ENCODE measurements at places on chromosomes 11 and 22.
A peak's percentile ranks its signal among the peaks of the same experiment; 100 is the strongest.

DNA sequence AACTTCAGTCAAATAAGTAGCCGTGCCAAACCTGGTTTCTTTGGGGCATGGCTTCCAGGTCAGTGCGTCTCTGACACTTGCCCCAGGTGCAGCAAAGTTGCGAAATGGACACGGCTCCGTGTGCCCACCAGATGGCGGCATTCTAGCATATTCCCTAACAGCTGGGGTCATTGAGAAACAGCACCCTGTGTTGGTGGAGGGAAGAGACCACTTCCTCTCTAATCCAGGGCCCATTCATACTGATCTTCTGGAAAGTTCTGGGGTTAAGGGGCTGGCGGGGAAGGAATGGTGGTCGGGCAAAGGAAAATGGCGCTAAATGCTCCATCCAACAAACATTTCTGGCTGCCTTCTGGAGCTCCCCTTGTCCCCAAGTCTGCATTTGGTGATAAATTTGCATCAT is 141.2 kb upstream of the TIMP3 start:
- peak; percentile 41 for DNase-seq

DNA sequence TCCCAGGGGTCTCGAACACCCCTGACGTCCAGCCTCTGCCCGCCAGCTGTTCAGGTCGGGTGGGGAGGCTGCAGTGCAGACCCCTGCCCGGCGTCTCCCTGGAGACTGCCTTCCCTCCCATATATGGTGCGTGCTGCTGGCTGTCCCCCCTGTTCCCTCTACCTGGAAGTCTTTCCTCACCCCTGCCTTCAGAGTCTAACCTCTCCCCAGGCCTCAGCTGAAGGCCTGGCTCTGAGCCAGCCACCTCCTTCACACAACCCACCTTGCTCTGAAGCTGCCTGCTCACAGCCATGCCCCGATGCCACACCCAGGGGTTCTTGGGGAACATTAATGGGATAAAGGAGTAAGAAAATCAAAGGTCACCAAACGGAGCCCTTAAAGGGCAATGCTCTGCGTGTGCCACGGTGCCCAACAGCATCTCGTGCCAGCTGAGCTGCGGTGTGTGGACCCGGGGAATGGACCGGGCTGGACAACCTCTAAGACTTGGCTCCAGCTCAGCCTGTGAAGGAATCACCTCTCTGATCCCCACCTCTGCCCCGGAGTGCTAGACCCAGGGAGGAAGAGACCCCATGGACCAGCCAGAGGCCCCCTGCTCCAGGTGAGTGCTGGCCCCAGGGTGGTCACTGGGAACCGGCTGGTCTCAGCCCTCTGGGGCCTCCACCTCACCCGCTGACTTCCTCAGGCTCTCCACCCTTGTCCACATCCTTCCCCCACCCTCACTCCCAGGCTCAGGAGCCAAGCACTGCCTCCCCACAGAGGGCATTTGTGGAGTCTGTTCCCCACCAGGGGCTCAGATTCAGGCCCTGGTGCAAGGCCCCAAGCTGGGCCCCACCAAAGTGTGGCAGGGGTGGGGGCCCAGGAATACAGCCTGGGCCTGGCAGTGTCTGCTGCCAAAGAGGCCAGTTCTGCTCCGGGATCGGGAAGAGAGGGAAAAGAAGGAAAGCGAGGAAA is at the start of gene NLRP6:
Gene NLRP6 (plus strand): TSS at position 407 of the 951 bp plus-strand sequence. CDS start 163 bp downstream, at position 570.
- DNase-seq: no peak

DNA sequence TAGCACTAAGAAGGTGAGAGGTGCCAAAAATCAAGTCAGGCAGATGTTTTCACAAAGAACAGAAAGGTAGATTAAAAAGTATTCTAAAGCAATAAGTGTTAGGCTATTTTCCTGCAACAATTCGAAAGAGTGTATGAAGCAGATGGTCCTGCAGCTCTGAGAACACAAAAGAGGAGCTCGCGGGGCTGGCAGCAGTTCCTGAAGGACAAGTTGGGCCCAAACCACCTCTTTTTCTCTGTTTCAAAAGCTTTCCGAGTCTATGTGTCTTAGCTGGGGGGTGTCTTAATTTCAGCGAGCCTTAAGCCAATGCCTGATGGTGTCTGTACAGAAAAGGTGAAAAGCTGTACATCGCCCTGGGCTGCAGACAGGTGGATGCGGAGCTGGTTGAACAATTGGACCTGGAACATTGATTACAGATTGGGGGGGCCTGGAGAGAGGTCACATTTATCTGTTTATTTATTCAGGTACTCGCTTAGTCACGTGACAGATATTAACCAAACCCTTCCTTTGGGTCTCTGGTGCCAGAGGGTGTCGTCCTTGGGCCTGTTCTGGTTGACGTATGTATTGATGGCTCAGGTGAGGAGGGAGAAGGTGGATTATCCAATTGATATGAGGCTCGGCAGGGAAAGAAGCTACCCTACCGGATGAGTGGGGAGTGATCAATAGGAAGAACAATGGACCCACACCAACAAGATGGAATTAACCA is 24.7 kb downstream of the GRIK4 start:
- DNase-seq: no peak

DNA sequence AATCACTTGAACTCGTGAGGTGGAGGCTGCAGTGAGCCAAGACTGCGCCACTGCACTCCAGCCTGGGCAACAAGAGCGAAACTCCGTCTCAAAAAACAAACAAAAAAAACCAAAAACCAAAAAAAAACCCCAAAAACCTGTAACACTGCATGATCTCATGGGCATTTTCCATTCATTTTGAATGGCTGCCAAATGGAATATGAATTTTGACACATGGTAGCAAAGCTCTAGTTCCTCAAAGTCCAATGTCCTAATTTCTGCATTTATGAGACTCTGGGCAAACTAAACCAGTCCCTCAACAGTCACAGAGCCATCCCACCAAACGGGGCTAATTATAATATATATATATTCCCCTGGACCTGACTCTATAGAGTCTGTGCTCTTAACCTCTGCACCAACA is 61.8 kb downstream of the SGSM3 start:
- no peak for DNase-seq

GRCh38 chr11:2795491-2795991 is 90.0 kb downstream of the CDKN1C start:
- DNase-seq: no peak

GRCh38 chr11:116946414-116946813 is 109.0 kb upstream of the APOA1 start:
- DNase-seq: no peak

- DNase-seq: no peak
Measured at GRCh38 chr11:73281201-73281741, 9.1 kb downstream of the P2RY6 start.

DNA sequence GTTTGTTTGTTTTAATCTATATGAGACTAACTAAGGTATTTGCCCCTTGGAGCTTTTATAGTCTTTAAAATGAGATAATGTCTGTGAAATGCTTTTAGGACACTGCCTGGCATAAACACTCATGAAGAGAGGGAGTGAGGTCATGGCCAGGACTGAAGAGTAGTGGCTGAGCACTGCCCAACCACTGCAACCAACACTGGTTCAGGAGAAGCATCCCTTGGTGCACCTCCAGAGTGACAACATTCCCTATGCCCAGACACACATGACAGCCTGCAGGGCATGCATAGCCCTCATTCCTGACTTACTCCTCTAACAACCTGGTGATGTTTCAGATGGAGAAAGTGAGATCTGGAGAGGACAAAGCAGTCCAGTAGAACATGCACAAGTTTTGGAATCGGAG is 36.1 kb downstream of the ME3 start:
- no peak for DNase-seq

- no peak for DNase-seq
Measured at GRCh38 chr11:104075706-104076105, 39.3 kb downstream of the DDI1 start.

GRCh38 chr11:32438346-32438865 is 3.1 kb upstream of the WT1 start:
- DNase-seq: no peak

- no peak for DNase-seq
Measured at GRCh38 chr11:130389335-130389935, 39.0 kb downstream of the ADAMTS8 start.

DNA sequence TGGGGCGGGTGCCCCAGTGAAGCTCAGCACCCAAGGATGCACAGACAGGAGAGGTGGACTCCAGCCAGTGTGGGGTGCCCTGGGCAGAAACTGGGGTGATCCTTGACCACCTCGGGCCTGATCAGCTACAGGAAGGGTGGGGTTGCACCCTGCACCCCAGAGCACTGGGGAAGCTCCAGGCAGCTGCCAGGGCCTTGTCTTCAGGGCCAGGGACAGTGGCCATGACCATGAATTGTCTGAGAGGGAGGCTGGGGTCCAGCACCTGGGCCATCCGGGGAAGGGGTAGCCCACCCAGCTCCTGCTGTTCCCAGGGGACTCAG is 17.6 kb downstream of the IL17REL start:
- no peak for DNase-seq

DNA sequence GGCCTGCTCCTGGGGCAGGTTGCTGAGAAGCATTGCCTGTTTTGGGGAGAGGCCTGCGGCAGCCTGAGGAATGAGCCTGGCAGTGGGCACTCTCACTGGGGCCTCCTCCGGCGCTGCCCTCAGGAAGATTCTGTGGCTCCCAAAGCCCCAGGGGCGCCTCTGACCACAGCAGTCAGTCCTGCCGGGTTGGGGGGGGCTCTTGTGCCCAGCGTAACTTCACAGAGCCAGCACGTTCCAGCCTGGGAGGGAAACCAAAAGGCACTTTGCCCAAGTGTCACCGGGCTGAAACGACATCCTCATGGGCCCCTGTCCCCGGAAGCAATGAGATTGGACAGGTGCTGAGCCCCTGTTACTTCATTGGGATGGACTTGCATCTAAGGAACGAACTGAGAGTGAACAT is 4.3 kb upstream of the LRP5 start:
- DNase-seq: no peak

DNA sequence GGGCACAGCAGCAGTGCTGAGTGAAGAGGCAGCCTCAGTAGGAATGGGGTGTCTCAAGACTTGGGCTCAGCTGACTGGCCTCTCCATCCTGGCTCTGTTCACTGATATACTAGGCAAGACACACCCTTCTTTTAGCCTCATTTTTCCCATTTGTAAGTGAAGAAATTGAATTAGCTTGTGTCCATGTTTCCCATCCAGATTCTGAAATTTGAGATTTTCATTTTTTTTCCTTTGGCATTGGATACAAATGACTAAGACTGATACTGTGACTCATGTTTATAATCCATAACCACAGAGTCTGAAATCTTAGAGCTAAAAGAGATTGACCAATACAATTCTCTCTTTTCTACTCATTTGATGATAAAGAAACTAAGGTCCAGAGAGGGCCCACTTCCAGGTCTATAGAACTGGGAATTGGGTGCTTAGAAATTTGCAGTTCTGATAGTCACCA is 110.9 kb downstream of the KCNC1 start:
- no peak for DNase-seq

DNA sequence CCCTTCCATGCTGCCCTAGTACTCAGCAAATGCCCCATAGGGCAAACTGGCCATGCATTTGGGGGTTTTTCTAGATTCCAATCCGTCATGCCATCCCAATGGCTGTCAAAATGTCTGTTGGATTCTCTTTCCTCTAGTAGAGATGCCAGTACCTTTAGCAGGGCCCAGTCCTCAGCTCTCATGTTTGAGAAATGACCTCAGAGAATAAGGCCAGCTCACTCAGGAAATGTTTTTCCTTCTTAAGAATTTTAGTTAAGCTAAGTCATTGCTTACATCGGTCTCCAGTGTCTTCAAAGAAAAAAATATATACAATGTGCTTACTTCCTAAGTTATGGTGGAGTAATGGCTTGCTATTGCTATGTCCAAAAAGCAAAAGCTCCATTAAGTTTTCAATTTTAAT is 14.1 kb upstream of the ALKBH3 start:
- no peak for DNase-seq

- no peak for DNase-seq
Measured at GRCh38 chr11:57646799-57647303, 2.9 kb downstream of the YPEL4 start.

Measured in bone marrow (tissue), 2 donors.